ENCODE measurements at places on chromosomes 5 and 9.

GRCh38 chr5:72455476-72455875, 51.7 kb downstream of the ZNF366 start:
- DNase-seq, result no peak

GRCh38 chr5:97355775-97356174, 172.7 kb upstream of the RIOK2 start:
- DNase-seq, result no peak

DNA sequence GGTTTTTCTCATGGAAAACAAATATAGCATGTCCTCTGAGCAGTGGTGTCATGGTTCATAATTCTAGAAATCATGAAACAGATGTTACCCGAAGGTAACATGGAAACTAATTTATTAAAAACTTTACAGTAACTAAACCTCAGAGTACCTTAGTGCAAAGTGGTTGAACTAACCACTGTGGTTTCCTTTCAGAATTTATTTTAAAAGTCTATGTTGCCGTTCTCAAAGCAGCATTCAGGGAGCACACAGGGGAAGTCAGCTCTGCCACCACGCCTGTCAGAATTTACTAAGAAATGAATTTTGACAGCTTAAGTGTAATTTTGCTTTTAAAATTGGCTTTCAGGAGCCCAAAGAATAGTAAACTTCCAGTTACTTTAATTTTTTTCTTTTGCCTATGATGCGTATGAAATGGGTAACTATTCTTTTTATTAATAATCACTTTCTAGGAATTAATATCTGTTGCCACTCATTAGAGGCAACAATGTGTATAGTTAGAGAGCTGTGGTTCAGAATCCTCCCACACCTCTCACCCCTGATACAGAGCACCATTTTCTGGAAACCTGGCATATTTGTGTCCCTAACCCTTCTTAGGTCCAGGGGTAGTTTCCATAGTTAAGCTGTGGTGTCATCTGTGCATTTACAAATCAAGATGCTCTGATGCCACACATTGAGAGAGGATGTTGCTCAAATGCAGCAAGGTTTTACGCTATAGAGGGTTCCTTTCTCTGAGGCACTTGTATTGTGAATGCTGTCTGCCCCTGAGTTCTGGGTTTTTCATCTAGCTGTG, 202.6 kb downstream of the ZSWIM6 start:
- DNase-seq, result peak; percentile 47

GRCh38 chr9:127113191-127113972, 9.1 kb downstream of the ANGPTL2 start:
- no peak for DNase-seq

GRCh38 chr5:116394186-116394867, 180.3 kb downstream of the SEMA6A start:
- DNase-seq, result no peak

DNA sequence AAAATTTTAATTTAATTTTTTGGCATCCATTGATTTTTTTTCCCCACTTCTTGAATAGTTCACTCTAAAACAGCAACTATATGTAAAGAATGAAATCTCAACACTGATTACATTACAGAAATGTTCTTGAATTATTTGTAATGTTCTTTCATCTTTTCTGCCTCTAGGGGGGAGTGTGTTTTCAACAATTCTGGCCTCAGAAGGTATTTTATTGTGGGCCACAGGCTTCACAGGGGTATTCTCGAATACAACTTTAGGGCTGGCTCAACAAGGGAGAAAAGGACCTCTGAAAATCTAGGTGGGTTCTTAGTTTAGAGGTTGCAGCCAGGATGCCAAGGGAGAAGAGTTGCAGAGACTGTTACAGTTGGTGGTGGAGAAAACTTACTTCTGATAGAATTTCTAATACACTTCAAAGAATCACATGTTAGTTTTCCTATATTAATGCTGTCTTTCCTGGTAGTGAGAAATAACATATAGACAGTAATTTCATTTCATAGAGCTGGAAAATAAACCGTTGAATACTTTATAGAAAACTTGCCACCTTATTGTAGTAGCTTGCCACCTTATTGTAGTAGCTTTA, 3.6 kb upstream of the NPR3 start:
- no peak for DNase-seq

- DNase-seq, result no peak
These were observed 340.3 kb downstream of the KDM4C start for GRCh38 chr9:7097785-7098752.

- DNase-seq, result no peak
These were observed 50.5 kb downstream of the SH3PXD2B start for GRCh38 chr5:172403817-172404216.

GRCh38 chr9:34503406-34503805, 19.4 kb downstream of the ENHO start:
- no peak for DNase-seq

DNA sequence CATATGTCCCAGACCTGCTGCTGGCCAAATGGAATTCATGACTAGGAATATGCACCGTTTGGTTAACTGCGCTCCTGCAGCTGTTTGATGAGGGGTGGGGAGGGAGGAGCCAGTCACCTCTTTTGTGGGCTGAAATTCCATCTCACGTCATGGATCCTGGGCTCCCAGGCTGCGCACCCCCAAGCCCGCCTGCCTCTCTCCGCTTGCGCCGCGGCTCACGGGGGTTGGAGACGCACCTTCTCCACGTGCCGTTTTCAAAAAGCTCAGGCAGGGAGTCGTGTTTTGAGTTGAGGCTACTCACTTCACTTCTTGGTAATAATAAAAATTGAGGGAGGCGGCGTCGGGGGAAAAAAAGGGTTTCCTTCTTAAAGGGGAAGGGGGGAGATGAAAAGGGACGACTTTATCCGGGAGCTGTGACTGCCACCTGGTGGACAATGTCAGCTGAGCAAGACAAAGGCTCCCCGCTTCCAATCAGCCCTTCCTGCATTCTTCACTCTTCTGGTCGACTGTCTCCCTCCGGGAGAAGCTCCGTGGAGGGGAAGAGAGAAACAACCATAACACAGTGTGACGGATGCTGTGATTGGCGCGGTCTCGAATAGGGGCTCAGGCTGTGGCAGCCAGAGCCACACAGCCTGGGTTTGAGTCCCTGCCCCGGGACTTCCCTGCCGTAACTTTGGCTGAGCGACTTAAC, 15.9 kb upstream of the C5orf47 start:
- DNase-seq, result peak; percentile 80

DNA sequence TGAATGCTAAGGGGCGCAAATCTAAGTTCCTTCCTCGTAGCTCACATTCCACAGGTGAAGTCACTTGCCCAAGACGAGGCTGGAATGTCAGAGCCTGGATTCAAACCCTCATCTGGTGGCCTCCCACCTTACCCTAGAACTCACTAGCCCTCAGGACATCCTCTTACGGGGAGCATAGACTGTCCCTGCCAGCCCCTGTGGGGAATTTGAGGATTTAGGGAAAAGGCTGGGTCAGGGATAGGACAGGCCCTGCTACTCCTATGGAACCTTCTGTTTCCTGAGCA, 45.0 kb downstream of the IRF1 start:
- DNase-seq, result no peak

DNA sequence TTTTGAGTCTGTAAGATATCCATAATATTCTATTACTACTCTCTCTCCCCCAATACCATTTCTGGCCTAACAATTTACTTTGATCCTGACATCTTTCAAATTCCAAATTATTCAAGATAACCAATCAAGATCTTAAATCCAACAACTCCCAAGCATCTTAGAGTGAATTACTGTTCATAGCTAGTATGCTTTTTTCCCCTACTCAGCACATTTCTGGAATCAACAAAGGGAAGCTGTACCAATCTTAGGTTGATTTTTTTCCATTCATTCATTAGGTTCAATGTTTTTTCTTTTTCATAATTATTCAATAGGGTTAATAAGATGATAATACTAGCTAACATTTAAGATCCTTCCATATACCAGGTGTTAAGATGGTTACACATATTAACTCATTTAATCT, 50.3 kb upstream of the MTMR12 start:
- DNase-seq, result no peak

GRCh38 chr5:143605403-143606005, 202.0 kb upstream of the NR3C1 start:
- peak; percentile 87 for DNase-seq

- no peak for DNase-seq
These were observed 24.1 kb upstream of the GABBR2 start for GRCh38 chr9:98732801-98733200.

GRCh38 chr5:148297731-148298130, 14.5 kb upstream of the SPINK7 start:
- no peak for DNase-seq

DNA sequence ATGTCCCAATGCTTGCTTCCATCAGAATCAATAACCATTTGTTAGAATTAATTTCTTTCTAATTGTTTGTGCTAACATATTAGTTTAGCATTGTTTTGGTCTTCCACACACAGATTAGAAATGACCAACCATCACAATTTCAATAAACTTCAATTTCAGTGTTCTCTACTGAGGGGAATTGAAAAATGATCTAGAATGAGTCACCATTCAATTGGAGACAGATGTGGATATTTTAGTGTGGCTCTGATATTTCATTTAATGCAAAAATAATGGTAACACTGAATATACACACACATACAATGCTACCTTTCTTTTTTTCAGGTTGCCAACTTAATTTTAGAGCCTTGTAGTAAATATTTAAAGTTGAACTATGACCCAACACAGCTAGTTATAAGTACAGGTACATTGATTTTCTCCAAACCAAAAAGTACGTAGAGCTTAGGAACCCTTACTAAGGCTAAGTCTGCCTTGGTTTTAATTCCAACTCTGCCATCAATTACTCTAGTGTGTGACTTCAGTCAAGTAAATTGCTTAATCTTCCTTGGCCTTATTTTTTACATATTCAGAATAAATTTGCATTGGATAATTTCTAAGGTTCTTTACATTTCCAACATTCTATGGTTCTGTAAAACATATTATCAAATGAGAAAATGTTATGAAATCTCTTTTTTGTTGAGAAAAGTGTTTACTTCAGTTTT, 143.9 kb downstream of the DMRTA1 start:
- no peak for DNase-seq

GRCh38 chr9:135478829-135479468, 633 bp upstream of the PPP1R26 start:
- DNase-seq, result no peak

- no peak for DNase-seq
These were observed 71.8 kb downstream of the KDM4C start for GRCh38 chr9:6829536-6829935.

GRCh38 chr5:58764199-58764598, 181.3 kb downstream of the RAB3C start:
- DNase-seq, result no peak

DNA sequence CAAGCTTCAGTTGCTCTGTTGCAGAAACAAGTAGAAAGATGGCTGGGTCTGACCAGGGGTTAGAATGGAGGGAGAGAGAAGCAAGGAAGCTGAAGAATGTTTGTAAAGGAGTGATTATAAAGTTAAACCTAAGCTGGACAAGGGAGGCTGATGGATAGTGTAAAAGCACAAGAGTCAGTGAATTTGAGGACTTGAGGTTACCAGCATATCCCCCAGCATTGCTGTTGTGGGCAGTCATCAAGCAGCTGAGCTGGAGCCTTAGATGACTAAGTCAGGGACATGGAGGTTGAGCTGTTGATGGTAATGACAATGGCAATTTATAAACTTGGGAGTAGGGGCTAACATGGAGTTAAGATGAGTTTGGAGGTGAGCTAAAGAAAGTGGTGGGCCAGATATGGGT, 131.5 kb downstream of the ERCC6L2 start:
- DNase-seq, result no peak

GRCh38 chr9:38687992-38688391, 31.9 kb downstream of the FAM240B start:
- no peak for DNase-seq

DNA sequence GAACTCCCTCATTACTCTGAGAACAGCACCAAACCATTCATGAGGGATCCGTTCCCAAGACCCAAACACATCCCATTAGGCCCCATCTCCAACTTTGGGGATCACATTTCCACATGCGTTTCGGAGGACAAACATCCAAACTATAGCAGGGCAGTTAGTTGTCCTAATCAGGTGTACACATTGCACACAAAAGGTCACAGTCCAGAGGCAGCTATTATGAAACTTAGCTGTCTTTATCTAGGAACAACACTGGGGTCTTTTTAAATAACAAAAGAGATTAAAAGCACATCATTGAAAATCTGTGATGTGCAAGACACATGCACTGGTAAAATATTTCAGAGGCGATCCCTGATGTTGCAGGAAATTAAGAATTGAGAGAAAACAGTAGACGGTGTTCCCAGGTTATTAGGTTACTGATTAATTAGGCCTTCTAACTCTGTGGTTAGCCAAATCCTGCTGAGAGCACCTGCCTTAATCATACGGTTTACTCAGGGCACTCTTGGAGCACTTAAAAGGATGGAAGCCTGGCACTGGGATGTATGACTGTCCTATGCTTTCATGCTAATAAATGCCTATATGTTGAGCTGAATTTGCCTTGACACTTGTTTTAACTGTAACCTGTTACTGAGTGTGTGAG, 1574.5 kb upstream of the WWC1 start:
- DNase-seq, result no peak

DNA sequence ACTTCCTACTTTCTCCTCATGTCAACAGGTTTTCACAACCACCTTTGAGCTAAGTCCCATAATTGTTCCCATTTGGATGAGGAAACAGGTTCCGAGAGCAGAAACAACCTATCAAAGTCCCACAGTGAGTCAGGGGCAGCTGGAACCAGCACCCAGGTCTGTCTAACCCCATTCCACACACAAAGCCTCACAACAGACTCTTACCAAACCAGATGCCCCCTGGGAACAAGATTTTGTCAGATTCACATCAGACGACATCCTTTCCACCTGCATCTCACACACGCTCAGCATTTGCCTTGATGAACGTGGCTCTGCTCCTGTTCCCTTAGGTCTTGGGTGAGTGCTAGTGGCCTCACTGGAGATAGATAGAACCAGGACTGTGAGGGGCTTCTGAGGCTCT, 17.0 kb downstream of the SWI5 start:
- no peak for DNase-seq

DNA sequence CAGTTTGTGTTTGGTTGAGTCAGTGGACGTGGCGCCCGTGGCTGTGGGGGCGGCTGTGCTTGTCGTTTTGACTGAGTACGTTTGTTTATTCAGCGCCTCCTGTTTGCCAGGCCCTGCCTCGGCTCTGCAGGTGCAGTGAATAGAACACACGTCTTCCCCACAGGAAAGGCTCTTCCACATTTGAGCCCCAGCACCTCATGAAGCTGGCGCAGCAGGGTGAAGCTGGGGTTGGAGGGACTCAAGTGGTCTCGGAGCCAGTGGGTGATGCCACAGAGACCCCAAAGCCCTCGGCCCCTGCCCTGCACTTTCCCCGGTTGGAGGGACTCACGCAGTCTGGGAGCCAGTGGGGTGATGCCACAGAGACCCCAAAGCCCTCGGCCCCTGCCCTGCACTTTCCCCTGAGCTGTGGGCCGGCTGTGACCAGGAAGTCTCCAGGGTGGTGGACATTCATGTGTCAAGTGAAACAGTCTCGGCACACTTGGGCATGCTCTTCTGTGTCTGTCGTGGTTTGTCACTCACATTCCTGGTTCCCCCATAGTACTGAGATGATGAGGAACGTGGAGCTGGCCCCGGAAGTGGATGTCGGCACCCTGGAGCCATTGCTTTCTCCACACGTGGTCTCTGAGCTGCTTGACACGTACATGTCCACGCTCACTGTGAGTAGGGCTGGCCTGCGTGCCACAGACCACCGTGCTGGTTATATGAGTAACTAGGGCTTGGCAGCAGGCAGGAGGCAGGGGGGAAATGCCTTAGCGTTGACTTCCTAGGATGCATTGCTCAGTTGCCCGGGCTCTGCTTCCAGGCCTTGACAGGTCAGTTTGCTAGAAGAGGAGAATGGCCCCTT, 13.6 kb downstream of the EXOC3 start:
- DNase-seq, result no peak

- no peak for DNase-seq
These were observed 1.6 kb downstream of the RAD23B start for GRCh38 chr9:107284636-107285035.

GRCh38 chr5:141420855-141421488, at the start of gene PCDHGA11:
Gene PCDHGA11, plus strand, starts transcription at chr5:141421051. Its CDS starts 177 bp downstream, at chr5:141421228.
- DNase-seq, result peak; percentile 57

GRCh38 chr5:82100303-82101077, 128.7 kb downstream of the ATG10 start:
- DNase-seq, result no peak

Measured in activated CD8-positive, alpha-beta memory T cell treated with anti-CD3 and anti-CD28 coated beads, Interleukin-2, amount 10 ng/mL, durations not matched to agents 7 days and 5 days (primary cell).